ENCODE measurements at places on chromosomes 16 and 17.

DNA sequence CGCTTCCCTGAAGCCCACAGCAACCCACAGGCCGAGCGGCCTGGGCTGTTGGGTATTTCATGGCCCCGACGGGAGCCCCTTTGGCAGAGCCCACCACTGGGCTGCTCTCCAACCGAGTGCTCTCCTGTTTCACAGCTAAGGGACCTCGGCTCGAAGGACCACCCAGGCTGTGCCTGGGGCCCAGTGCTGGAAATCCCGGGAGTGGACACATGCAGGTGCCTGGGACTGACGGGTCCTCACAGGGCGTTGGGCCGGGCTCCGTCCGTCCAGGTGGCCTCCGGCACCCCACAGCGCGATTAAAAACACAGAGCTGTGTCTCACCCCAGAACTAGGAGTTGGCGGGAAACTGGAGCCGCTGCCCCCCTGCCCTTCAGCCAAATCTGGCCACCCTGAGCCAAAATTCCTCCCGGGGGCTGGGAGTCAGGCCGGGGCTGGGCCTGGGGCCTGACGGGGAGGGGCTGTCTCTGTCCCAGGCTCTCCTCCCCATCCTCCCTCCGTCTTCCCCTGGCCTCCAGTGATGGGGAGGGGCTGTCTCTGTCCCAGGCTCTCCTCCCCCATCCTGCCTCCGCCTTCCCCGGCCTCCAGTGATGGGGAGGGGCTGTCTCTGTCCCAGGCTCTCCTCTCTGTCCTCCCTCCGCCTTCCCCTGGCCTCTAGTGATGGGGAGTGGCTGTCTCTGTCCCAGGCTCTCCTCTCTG, 14.1 kb downstream of the UTS2R start:
- H3K36me3 ChIP-seq = no peaks in the 10 kb centered on the region
- peaks cover 1% of the 10 kb centered on the region for H3K4me1 ChIP-seq
- H3K27ac ChIP-seq = no peak overlapping the region
- H3K4me3 ChIP-seq = no peak overlapping the region
- no peaks in the 10 kb centered on the region for H3K27me3 ChIP-seq
- no peak for DNase-seq

DNA sequence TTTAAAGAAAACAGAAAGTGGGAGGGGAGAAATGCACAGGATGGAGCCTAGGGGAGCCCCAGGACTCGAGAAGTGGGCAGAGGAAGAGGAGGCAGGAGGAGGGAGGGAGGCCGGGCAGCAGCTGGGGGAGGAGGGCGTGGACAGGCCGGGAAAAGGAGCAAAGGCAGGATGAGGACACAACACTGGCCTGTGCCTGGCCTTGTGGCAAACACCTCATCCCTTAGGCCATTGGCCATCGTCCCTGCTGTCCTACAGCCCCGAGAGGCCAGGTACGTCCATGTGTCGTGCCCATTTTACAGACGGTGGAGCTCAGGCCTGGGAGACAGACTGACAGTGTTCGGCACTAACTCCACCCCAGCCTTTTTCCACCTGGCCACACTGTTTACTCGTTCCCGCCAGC, 15.9 kb downstream of the JPH3 start:
- H3K4me1 ChIP-seq = no peaks in the 10 kb centered on the region
- H3K36me3 ChIP-seq = no peaks in the 10 kb centered on the region
- H3K27ac ChIP-seq = no peak overlapping the region
- DNase-seq = no peak
- H3K4me3 ChIP-seq = no peak overlapping the region

- H3K27me3 ChIP-seq = no peaks in the 10 kb centered on the region
- no peak for DNase-seq
- H3K36me3 ChIP-seq = no peaks in the 10 kb centered on the region
- H3K4me1 ChIP-seq = peaks cover 8% of the 10 kb centered on the region
- no peak overlapping the region for H3K4me3 ChIP-seq
Measured at GRCh38 chr17:10041916-10042588, 137.0 kb upstream of the RCVRN start.

DNA sequence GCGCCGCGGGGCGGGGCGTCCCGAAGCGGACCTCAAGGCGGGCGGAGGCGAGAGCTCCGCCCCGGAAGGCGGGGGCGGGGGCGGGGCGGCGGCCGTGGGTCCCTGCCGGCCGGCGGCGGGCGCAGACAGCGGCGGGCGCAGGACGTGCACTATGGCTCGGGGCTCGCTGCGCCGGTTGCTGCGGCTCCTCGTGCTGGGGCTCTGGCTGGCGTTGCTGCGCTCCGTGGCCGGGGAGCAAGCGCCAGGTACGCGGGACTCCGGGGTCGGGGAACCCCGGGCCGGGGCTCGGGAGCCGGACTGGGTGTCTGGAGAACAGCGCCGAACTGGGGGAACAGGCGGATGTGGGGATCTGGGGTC, at the start of gene TNFRSF12A:
Gene TNFRSF12A, plus strand, starts transcription at position 122 of the 357 bp plus-strand sequence. Its CDS starts 30 bp downstream, at position 152.
- no peaks in the 10 kb centered on the region for H3K36me3 ChIP-seq
- peak within 1 kb of the TSS; percentile 60 for H3K4me3 ChIP-seq
- DNase-seq = peak; percentile 64
- H3K27ac ChIP-seq = peak within 1 kb of the TSS; percentile 91
- no peaks in the 10 kb centered on the region for H3K27me3 ChIP-seq

- no peaks in the 10 kb centered on the region for H3K4me1 ChIP-seq
- no peaks in the 10 kb centered on the region for H3K36me3 ChIP-seq
- no peak overlapping the region for H3K27ac ChIP-seq
- H3K27me3 ChIP-seq = no peaks in the 10 kb centered on the region
- DNase-seq = no peak
Measured at GRCh38 chr16:89621698-89622409, 8.4 kb downstream of the DPEP1 start.

GRCh38 chr16:88754912-88755744, 29.9 kb downstream of the PIEZO1 start:
- no peak overlapping the region for H3K4me3 ChIP-seq
- no peaks in the 10 kb centered on the region for H3K27me3 ChIP-seq
- H3K4me1 ChIP-seq = peaks cover 8% of the 10 kb centered on the region

DNA sequence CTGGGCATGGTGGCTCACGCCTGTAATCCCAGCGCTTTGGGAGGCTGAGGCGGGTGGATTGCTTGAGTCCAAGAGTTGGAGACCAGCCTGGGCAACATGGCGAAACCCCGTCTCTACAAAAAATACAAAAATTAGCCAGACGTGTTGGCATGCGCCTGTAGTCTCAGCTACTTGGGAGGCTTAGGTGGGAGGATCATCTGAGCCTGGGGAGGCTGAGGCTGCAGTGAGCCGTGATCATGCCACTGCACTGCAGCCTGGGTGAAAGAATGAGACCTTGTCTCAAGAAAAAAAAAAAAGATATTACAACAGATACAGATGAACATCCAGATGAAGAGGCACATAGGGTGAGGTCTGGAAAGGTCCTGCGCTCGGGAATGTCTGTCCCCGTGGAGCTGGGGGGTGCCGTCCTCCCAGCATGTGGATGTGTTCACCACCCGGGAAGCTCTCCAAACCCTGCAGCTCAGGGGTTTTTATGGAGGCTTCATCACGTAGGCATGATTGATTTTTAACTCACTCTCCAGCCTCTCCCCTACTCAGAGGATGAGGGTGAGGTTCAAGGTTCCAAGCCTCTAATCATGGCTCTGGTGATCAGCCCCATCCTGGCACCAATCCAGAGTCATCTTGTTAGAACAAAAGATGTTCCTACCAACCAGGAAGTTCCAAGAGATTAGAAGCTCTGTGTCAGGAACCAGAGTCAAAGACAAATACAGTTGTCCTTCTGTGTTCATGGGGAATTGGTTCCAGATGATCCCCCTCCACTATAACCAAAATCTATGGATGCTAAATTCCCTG, 85.0 kb upstream of the DNAJA2 start:
- no peaks in the 10 kb centered on the region for H3K36me3 ChIP-seq
- no peaks in the 10 kb centered on the region for H3K4me1 ChIP-seq
- H3K4me3 ChIP-seq = no peak overlapping the region
- no peak for DNase-seq
- no peaks in the 10 kb centered on the region for H3K27me3 ChIP-seq

DNA sequence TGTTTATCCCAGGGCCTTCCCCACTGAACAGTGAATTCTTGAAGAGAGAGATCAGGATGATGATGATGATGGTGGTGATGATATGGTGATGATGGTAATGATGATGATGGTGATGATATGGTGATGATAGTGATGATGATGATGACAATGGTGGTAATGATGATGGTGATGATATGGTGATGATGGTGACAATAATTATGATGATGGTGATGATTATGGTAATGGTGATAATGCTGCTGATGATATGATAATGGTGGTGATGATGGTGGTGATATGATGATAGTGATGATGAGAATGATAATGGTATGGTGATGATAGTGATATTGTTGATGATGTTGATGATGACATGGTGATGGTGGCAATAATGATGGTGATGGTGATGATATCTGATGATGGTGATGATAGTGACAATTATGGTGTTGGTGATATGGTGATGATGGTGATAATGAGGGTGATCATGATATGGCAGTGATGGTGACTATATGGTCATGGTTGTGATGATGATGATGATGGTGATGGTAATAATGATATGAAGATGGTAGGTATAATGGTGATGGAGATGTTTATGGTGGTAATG, 99.9 kb downstream of the HAPSTR1 start:
- H3K4me1 ChIP-seq = no peaks in the 10 kb centered on the region
- no peaks in the 10 kb centered on the region for H3K36me3 ChIP-seq
- no peak overlapping the region for H3K4me3 ChIP-seq

DNA sequence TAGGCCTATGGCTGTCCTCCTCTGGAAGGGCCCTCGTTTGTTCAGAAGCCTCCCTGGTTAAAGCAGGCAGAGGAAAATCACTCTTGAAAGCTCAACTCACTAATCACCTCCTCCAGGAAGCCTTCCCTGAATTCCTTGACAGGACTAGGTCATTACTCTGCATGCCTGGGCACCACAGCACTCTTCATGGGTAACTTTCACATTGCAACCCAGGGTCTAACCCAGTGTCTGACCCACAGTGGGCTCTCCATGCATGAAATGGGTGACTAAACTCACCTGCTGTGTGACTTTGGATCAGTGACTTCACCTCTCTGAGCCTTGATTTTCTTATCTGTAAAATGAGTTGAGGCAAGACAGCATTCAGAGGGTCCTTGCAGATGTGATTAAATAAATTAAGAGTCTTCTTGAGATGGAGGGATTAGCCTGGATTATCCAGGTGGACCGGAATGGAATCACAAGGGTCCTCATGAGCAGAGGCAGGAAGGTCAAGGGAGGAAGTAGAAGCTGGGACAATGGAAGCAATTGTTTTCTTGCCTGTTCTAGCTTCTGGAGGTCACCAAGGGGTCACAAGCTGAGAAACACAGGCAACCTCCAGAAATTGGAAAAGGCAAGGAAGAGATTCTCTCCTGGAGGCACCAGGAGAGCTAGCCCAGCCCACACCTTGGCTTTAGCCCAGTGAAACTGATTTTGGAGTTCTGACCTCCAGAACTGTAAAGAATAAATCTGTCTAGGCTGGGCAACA, 3.8 kb upstream of the RAI1 start:
- H3K36me3 ChIP-seq = no peaks in the 10 kb centered on the region
- H3K27ac ChIP-seq = no peak overlapping the region
- H3K4me1 ChIP-seq = no peaks in the 10 kb centered on the region
- no peak for DNase-seq
- no peak overlapping the region for H3K4me3 ChIP-seq

- no peaks in the 10 kb centered on the region for H3K4me1 ChIP-seq
- H3K27ac ChIP-seq = no peak overlapping the region
- no peak overlapping the region for H3K4me3 ChIP-seq
- H3K27me3 ChIP-seq = no peaks in the 10 kb centered on the region
- H3K36me3 ChIP-seq = no peaks in the 10 kb centered on the region
Measured at GRCh38 chr17:49583889-49584288, 8.2 kb downstream of the NXPH3 start.

- DNase-seq = no peak
- no peak overlapping the region for H3K27ac ChIP-seq
- no peak overlapping the region for H3K4me3 ChIP-seq
- no peaks in the 10 kb centered on the region for H3K4me1 ChIP-seq
Measured at GRCh38 chr16:69267633-69268032, 43.5 kb upstream of the VPS4A start.

DNA sequence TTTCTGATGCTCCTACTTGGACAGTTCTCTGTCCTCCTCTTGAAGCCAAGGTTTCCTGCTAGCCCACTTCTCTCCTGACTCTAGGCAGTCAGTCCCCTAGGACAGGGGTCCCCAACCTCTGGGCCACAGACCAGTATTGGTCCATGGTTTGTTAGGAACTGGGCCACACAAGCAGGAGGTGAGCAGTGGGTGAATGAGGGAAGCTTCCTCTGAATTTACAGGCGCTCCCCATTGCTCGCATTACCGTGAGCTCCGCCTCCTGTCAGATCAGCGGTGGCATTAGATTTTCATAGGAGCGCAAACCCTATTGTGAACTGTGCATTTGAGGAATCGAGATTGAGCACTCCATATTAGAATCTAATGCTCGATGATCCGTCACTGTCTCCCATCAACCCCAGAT, 55.7 kb downstream of the GNA13 start:
- no peaks in the 10 kb centered on the region for H3K27me3 ChIP-seq
- no peaks in the 10 kb centered on the region for H3K36me3 ChIP-seq

GRCh38 chr16:81616321-81617020, 162.6 kb upstream of the PLCG2 start:
- no peak overlapping the region for H3K27ac ChIP-seq
- H3K27me3 ChIP-seq = no peaks in the 10 kb centered on the region
- no peaks in the 10 kb centered on the region for H3K36me3 ChIP-seq
- peaks cover 16% of the 10 kb centered on the region for H3K4me1 ChIP-seq
- peak; percentile 59 for DNase-seq
- H3K4me3 ChIP-seq = no peak overlapping the region

GRCh38 chr17:80126449-80126715, 20.5 kb downstream of the EIF4A3 start:
- no peaks in the 10 kb centered on the region for H3K27me3 ChIP-seq
- no peaks in the 10 kb centered on the region for H3K36me3 ChIP-seq
- H3K4me1 ChIP-seq = no peaks in the 10 kb centered on the region
- no peak overlapping the region for H3K27ac ChIP-seq
- H3K4me3 ChIP-seq = no peak overlapping the region

GRCh38 chr17:37391146-37391545, 15.4 kb downstream of the C17orf78 start:
- DNase-seq = no peak
- no peaks in the 10 kb centered on the region for H3K27me3 ChIP-seq
- peaks cover 1% of the 10 kb centered on the region for H3K4me1 ChIP-seq
- H3K4me3 ChIP-seq = no peak overlapping the region

DNA sequence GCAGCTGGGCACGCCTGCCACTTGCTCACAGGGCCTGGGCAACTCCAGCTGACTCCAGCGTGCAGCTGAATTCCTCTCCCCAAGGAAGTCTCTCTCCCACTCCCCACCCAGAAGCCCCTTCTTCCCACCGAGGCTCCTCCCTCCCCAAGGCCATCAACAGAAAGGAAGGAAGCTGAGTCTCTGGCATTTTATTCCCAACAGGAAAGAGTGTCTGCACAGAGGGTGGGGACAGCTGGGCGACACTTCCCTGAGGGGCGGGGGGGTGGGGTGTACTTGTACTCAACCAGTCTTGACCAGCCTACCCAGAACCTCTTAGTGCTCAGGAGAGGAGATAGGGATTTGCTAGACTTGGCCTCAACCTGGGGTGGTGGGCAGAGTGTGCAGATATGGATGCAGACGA, at the start of gene EXOC3L1:
Gene EXOC3L1, minus strand, starts transcription at position 96 of the 400 bp plus-strand sequence. CDS start 460 bp downstream, outside the sequence.
- no peak for DNase-seq
- no peak within 1 kb of the TSS for H3K4me3 ChIP-seq
- H3K36me3 ChIP-seq = no peaks in the 10 kb centered on the region
- H3K27ac ChIP-seq = no peak within 1 kb of the TSS

- H3K27me3 ChIP-seq = no peaks in the 10 kb centered on the region
- no peaks in the 10 kb centered on the region for H3K4me1 ChIP-seq
- no peaks in the 10 kb centered on the region for H3K36me3 ChIP-seq
- no peak overlapping the region for H3K27ac ChIP-seq
Measured at GRCh38 chr16:66798161-66798560, 3.2 kb downstream of the TERB1 start.

Measured in ovary (tissue), 10 donors.